ENCODE measurements at places on chromosomes 4 and X.

- DNase-seq = peak; percentile 68
Measured at GRCh38 chr4:79917246-79917645, 155.8 kb downstream of the ANTXR2 start.

- no peak for DNase-seq
Measured at GRCh38 chr4:1465173-1466033, 59.2 kb upstream of the NKX1-1 start.

- peak; percentile 28 for DNase-seq
Measured at GRCh38 chrX:46831765-46832327, 5.0 kb upstream of the RP2 start.

DNA sequence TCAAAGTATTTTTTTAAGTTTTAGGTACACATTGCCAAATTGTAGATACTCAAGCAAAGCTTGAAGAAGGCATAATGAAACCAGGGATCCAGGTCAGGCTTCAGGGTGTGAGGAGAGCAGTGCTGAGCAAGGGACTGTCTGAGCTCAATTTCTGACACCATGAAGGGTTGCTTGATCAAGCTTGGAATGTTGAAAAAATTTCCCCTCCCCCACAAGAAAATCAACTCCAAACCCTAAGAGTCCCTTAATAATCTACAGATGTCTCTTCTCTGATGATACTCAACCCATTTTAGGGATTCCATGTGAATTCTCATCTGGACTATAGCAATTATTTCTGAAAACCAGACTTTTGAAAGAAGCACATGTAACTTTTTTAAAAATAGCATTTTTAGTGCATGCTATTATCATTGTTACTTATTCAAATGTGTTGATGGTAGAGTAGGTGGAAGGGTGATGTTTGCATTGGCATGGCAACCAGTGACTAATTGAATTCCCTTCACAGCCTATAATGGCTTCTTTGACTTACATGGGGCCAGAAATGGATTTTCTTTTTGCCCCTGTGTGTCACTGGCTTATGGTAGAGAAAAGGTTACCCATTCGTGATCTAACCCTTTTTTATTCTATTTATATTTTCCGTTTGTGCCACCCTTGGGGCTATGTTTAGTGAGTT is 252.0 kb downstream of the FBXW7 start:
- peak; percentile 7 for DNase-seq

DNA sequence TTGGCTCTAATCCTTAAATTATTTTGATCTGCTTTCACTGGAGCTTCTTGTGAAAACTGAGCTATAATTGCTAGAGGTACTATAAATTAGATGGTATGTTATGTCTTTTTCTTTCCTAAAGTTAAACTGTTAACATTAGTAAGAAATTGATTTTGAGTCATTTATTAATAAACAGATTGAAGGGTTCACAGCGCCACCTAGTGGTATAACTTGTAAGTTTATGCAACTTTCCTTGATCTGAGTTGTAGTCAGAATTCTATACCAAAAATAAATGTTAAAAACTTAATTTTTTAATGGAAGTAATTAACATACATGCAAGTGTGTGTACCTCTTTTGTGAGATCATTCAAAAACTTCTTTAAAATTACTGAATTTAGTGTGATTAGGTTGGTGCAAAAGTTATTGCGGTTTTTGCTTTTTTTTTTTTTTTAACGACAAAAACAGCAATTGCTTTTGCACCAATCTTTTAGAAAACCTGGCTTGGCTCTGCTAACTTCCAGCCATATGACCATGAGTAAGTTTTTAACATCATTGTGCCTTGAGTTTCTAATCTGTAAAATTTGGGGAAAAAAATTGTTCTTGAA is 151.5 kb downstream of the CENPC start:
- DNase-seq = peak; percentile 54

DNA sequence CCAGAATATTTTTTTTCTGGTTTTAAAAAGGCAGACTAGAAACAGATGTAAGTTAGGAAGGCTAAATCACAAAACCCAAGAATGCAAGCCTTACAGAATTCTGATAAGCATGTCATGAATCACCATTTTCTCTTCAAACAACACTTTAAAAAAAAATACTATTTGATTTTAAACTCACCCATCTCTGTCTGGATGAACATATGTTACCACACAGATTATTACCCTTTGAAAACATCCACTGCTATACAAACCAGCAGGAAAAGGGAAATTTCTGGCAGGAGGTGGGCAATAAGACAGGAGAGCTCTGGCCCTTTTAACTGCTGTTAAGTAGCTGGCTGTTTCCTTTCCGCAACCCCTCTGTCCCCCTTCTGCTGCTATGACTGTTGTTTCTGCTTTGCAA is 317.7 kb upstream of the NOCT start:
- no peak for DNase-seq

- peak; percentile 88 for DNase-seq
Measured at GRCh38 chr4:59553721-59554091, 1646.4 kb upstream of the ADGRL3 start.

GRCh38 chr4:94591289-94591688 is 139.5 kb downstream of the PDLIM5 start:
- DNase-seq = no peak

- DNase-seq = peak; percentile 75
Measured at GRCh38 chr4:48141048-48141447, 7.0 kb upstream of the TXK start.

- DNase-seq = no peak
Measured at GRCh38 chr4:152103181-152103901, 342.5 kb upstream of the GATB start.

GRCh38 chr4:79613269-79613935 is 205.4 kb upstream of the GK2 start:
- no peak for DNase-seq

DNA sequence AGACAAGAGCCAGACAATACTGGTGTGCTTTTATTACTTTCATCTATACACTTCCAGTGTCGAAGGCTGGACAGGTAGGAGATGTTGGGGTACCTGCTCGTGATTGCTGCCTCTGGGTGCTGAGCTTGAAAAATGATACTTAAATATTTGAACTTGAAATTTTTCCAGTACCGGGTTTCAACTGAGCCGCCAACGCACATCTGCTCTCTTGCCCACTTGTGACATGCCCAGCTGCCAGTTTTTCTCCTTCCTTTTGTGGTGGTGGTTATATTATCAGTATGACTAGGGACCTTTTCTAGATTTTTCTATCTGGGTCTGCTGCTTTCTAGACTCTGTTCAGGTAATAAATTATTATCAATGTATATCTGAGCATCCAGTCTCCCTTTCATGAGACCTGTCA is 3.4 kb downstream of the OGT start:
- no peak for DNase-seq

DNA sequence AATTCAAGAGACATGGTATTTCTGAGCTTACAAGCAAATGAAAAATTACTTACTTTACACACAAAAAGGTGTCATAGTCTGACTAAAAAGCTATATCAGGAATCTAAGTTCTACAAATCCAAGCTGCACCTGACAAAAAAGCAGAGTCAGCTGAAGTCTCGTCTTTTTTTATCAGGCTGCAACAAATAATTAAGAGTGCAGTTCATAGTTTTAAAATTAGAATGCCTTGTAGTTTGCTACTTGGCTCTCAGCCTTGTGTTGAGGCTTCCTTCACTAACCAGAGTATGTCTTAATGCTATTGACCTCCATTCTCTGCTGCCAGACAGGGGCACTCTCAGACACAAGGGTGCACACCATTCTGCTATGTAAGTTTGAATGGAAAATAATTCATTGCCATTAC is 940.7 kb downstream of the PCDH7 start:
- DNase-seq = no peak

DNA sequence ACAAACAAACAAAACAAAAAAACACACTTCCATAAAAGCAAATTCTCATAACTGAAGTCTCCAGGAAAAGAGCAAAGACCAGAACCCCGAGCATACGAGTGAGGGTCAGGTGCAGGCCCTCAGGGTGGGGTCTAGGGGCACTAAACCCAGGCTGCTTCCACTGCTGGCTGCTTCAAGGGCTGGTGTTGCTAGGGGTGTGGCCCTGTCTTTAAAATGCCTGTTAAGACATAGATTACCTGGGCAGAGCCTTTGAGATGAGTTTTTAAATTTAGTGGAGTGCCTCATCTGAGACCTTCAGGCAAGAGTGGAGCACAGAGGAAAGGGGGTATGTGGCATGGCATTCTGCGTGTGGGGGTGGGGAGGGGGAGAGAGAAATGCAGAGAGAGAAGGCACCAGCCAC is 87.0 kb downstream of the FHDC1 start:
- no peak for DNase-seq

DNA sequence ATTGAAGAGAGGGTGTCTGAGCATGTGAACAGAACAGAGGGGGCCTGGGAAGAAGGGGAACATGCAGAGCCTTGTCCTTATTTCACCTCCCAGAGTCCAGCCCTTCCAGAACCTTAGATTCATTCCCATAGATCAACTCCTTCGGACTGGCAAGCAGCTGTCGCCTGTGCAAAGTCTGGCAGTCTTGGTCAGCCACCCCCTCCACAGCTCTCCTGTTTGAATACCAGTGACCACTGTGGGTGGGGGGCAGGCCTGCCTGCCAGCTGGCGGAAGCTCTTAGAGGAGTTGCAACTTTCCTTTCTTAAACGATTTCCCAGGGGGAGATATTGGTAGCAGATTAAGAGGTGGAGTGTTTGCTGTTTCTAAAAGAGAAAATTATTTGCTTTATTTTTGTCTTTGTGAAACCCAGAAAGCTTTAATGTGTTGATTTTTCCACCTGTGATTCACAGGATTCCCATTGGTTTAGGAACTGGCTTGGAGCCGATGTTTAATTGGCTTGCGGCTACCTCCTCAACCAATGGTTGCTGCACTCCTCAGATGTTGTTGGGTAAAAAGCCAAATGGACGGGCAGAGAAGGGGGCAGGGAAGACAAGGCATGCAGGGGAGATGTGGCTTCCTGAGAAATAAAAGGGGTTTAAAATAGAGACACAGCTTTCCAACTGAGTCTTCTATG is 62.2 kb upstream of the PRPS1 start:
- no peak for DNase-seq

DNA sequence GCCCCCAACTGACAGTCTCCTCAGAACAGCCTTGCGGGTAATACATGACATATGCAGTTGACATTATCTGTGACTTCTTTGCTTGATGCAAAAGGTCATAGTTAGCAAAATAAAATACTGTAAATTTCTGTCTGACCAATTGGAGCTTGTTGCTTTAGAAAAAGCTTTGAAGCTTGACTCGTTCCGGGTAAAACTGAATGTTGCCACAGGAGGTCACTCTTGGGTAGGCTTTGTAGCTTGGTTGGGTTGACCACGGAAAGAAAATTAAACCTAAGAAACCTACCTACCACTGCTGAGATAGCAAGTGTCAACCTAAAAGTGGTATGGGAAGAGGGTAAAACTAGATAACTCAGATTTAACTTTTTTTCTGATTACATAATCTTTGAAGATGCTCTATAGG is 23.2 kb downstream of the PRPS2 start:
- peak; percentile 57 for DNase-seq

- no peak for DNase-seq
Measured at GRCh38 chr4:16505726-16506125, 279.5 kb upstream of the TAPT1 start.

DNA sequence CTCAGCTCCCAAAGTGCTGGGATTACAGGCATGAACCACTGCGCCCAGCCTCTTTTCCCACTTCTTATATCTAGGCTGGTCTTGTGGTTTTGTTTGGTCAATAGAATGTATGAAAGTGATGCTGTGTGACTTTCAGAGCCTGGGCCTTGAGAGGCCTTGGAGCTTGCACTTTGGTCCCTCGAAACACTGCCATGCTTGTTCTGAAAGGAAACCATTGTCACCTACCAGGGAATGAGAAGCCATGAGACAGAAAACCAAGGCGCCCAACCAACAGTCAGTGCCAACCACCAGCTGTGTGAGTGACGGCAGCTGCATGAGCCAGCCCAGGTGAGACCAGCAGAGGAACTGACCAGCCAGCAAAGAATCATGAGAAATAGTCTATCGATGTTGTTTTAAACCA is 57.4 kb downstream of the SCD5 start:
- no peak for DNase-seq

DNA sequence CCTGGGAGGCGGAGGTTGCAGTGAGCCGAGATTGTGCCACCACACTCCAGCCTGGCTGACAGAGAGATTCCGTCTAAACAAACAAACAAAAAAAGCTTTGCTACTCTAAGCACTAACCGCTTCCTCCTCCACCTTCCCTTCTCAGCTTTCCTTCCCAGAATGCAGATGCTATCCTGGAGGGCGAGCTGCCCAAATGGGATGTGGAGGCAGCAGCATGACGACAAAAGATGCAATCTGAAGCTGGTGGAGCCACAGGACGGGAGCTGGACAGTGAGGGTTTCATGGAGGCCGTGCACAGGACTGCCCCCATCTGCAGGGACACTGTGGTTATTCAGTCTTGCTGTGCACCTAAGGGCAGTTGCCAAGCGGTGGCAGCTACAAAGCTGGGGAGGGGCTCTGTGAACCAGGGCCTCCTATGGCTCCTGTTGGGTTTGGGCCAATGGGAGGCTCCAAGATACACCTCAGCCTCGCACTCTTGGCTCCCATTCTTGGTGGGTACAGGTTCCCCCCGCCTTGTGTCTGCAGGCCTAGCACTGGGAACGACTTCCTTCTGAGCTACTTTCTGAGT is 47.4 kb downstream of the WDR1 start:
- DNase-seq = no peak

DNA sequence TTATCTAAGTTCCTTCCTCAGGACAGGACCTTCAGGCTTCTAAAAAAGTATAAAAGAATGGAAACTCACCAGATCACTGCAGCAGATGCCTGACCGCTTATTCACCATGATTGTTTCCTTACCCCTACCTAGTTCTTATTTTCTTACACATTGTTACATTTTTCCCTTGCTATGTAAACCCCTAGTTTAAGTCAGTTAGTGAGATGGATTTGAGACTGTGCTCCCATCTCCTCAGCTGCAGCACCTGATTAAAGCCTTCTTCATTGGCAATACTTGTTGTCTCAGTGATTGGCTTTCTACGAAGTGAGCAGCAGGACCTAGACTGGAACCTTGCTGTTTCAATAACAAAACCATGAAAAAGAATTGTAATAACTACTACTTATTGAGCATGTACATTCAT is 4.7 kb downstream of the SPARCL1 start:
- DNase-seq = no peak

- peak; percentile 27 for DNase-seq
Measured at GRCh38 chrX:45322820-45323219, 122.1 kb upstream of the DIPK2B start.
